NAMALWA (cell line): ENCODE measurements at places on chromosomes 5 and 9.

DNA sequence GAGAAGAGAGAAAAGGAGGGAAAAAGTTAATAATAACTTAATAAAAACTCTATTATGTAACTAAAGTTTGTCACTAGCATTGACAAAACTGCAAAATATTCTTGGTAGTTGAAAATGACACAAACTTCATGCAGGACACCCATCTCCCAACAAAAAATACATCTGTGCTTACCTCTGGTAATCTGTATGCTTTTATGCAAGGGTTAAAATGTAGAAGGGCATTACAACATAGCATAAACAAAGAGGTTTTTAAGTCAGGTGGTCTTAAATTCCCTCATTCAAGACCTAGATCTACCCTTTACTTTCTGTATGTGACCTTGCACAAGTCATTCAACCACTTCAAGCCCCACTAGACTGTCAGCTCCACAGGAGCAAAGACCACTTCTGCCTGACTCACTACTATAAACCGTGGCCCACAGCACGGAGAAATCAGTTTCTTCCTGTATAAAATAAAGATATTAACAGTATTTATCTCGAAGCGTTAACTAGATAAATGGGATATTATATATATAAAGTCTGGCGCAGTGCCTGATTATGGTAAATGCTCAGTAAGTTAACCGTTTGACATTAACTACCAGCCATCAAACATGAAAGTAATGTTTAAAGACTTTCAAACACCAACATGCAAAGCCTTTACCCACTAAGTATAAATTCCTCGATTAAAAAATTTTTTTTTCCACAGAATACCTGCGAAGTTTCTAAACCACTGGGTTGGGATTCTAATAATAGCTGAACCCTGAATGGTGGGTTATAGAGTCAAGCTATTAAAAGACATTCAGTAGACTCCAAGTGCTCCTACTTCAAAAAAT lies 2.0 kb downstream of the FBXL17 start:
- DNase-seq = peak; percentile 43

DNA sequence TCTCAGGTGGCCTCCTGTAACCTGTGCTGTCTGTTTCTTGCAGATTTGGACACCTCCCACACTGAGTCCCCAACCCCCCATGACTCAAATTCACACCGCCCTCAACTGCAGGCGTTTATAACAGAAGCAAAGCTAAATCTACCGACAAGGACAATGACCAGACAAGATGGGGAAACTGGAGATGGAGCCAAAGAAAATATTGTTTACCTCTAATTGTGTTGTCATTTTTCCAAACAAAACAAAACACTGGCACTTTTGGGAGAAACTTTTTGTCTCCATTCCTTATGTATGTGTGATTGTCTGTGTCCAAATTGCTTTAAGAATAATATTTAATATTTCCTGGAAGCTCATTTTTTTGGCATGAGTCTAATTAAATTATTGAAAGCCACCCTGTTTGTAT lies 314.8 kb downstream of the ARHGEF28 start:
- DNase-seq = no peak

DNA sequence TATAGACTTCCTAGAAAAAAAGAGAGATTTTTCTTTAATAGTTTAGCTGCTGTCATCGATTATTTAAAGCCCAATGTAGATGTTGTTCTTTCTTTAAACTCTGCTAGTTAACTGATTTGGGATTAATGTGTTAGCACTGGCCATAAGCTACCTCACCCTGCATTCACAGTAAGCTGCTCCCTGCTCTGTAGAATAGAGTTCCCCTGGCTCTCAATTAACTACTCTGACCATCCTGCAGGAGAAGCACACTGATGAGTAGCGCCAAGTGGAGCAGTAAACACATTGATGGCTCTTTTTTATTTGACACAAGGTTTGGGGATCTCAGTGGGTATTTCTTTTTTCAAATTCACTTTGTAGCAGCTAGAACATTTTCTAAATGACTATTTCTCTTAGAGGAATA lies 807.9 kb upstream of the ZNF608 start:
- DNase-seq = no peak

DNA sequence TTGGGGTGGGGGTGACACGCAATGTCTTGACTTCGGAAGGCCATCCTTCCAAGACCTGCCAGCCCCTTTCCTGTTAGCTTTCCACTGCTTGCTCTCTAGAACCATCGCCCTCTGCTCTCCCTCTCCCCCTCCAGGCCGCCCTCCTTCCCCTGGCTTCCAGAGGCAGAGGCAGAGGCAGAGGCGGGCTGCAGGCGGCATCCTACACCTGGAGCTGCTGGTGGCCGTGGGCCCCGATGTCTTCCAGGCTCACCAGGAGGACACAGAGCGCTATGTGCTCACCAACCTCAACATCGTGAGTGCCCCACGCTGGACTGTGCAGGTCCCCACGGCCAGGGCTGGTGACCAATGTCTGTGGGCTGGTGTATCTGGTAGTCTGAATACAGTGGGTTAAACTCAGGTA lies 2.0 kb downstream of the ADAMTS13 start:
- no peak for DNase-seq

DNA sequence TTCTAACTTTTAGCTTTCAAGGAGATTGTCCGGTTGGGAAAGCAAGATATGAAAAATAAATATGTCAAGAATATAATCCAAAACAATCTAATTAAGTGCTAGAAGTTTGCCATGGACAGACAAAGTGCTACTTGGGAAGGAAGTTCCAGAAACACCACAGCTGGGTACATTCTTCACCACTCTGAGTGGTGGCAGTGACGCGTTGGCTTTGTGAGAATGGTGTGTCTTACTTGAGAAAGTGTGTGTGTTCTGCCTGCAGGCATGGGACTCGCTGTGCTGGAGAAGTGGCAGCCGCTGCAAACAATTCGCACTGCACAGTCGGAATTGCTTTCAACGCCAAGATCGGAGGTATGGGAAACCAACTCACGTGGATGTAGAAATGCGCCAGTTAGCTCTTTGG lies 177.2 kb downstream of the PCSK5 start:
- DNase-seq = no peak

- peak; percentile 60 for DNase-seq
These were observed 353.7 kb downstream of the SLCO4C1 start for GRCh38 chr5:101942321-101942882.

- DNase-seq = no peak
These were observed 6.4 kb downstream of the GNAQ start for GRCh38 chr9:78025186-78025585.

- DNase-seq = no peak
These were observed 6.1 kb downstream of the RORB start for GRCh38 chr9:74503219-74503618.

DNA sequence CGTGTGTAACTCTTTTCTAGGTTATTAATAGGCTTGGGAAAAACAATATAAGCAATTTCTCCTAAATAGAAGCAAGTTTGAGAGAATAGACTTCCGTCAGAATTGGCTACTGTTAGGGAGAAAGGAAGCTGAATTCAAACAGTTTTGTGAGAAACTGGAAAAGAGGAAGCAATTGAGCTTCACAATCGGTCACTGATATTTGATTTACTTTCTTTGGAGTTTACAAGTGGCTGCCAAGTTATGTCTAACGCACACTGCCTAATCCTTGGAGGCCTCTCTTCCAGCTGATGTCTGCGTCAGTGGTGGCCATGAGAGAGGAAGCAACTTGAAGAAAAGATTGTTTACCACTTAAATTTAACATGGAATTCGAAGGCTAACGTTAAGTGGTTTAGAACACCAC lies 319.5 kb downstream of the ADGRV1 start:
- no peak for DNase-seq

GRCh38 chr5:127423173-127423798 lies 94.2 kb upstream of the PRRC1 start:
- DNase-seq = peak; percentile 11

- DNase-seq = no peak
These were observed 4.1 kb downstream of the DENND1A start for GRCh38 chr9:123925819-123926218.
